ENCODE measurements at places on chromosomes 5 and 9. TPM values are rescaled to one million over a fixed set of nuclear protein-coding genes. Genes with fewer than 3 reads are reported as not detected.

DNA sequence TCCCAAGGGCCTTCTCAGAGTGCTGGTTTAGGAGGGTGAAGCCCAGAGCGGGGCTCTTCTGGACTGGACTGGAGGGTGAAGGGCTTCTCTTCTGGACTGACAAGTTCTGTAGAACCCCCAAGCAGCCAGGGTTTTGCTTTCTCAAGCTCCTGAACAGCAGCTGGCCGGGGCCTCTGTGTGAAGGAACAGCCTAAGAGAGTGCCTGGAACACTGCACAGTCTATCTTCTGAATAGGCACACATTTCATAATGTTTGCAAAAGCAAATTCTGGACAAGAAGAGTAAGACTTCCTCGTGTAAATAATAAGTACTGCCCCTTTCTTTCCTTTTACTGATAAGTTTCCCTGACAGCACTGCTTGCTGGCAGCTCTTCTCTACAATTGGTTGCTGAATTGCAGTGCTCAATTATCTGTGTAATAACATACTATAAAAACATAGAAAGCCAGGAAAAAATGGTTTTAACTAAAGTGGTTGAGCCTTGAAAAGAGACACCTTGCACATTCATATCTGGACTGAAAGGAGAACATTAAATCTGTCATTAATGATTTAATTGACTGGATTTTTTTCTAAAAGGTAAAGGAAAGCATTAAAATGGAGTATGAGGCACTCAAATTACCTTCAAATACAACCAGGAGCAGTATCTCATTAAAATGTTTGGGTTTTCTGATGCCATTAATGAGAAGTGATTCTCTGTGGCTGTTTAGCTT, 20.5 kb downstream of the MAST4 start:
- no peaks in the 10 kb centered on the region for H3K4me1 ChIP-seq
- no peaks in the 10 kb centered on the region for H3K27me3 ChIP-seq
- no peak overlapping the region for H3K4me3 ChIP-seq
- DNase-seq, result no peak

Gene TRAF1
- total RNA-seq, result 157 TPM

Gene EXOC3
- 85.0 TPM for total RNA-seq

Gene TEX48
- not detected for total RNA-seq

DNA sequence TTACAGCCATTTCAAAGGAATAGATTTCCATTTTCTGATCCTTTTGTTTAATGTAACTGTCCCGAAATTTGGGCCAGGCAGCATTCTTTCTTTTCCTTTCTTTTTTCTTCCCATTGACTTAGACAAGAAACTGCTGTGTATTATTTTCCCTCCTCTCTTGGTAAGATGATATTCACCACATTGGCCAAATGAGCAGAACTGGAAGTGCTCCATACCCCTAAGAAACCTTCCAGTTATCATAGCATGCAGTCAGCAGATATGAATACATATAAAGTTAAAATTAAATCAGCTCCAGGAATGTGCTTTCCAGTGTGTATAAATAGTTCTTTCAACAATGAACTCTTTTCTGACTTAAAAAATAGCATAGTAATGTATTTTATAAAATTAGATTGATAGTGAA, 168.5 kb upstream of the GAS1 start:
- H3K27me3 ChIP-seq, result no peaks in the 10 kb centered on the region
- DNase-seq, result no peak
- no peak overlapping the region for H3K27ac ChIP-seq
- no peaks in the 10 kb centered on the region for H3K36me3 ChIP-seq
- H3K4me1 ChIP-seq, result no peaks in the 10 kb centered on the region

GRCh38 chr9:114894609-114895433, 35.6 kb downstream of the TNFSF8 start:
- no peak for DNase-seq
- H3K4me3 ChIP-seq, result no peak overlapping the region
- peaks cover 29% of the 10 kb centered on the region for H3K4me1 ChIP-seq
- no peaks in the 10 kb centered on the region for H3K27me3 ChIP-seq

GRCh38 chr5:107361945-107362344, 308.8 kb downstream of the EFNA5 start:
- H3K36me3 ChIP-seq, result no peaks in the 10 kb centered on the region
- no peak overlapping the region for H3K27ac ChIP-seq
- H3K4me1 ChIP-seq, result peaks cover 12% of the 10 kb centered on the region
- no peak overlapping the region for H3K4me3 ChIP-seq

Gene COL27A1
- 0.53 TPM for total RNA-seq

Gene TLN1
- total RNA-seq, result 290 TPM

GRCh38 chr5:150625164-150625535, 15.3 kb upstream of the SYNPO start:
- H3K27ac ChIP-seq, result no peak overlapping the region
- peaks cover 20% of the 10 kb centered on the region for H3K4me1 ChIP-seq
- H3K36me3 ChIP-seq, result no peaks in the 10 kb centered on the region

DNA sequence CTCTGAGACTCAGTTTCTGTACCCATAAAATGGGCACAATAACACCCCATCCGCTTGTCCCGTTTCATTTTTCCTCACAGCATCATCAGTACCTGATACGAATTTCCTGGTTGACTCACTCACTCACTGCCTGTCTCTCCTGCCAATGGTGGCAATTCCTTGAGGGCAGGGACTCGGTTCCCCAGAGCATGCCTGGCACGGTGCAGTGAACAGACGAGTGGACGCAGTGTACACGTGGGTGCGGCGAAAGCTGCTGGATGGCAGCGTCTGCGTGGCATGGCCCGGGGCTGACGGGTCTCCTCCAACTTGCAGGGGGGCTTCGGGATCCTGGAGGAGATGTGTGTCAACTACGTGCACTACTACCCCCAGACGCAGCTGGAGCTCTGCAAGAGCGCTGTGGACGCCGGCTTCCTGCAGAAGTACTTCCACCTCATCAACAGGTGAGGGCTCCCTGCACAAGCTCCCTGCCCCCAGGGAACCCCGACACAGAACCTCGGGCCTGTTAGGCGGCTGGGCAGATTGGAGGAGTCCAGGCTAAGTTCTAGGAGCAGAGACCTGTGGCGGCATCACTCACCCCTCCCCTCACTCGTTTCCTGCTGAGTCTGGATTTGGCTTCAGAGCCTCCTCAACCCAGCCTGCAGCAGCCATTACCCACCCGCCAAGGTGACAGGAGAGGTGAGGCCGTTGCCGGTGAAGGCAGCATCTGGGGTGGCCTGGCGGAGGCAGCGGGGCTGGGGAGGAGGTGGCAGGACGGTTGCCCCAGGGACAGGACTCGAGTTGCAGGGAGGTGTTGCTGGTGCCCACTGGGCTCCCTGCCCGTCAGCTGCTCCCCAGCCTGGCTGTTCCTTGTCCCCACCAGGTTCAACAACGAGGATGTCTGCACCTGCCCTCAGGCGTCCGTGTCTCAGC, 20.3 kb downstream of the DBH start:
- H3K4me3 ChIP-seq, result peak overlapping the region; percentile 12
- no peaks in the 10 kb centered on the region for H3K36me3 ChIP-seq
- H3K27me3 ChIP-seq, result peaks cover 85% of the 10 kb centered on the region

Gene PCDHAC2
- total RNA-seq, result not detected

GRCh38 chr9:88994469-88995199, 3.4 kb downstream of the S1PR3 start:
- H3K27me3 ChIP-seq, result no peaks in the 10 kb centered on the region
- H3K36me3 ChIP-seq, result no peaks in the 10 kb centered on the region
- no peak for DNase-seq
- no peak overlapping the region for H3K27ac ChIP-seq
- H3K4me3 ChIP-seq, result no peak overlapping the region
- H3K4me1 ChIP-seq, result peaks cover 18% of the 10 kb centered on the region

GRCh38 chr5:142911775-142912174, 141.6 kb downstream of the ARHGAP26 start:
- no peak for DNase-seq
- no peak overlapping the region for H3K27ac ChIP-seq
- H3K4me3 ChIP-seq, result no peak overlapping the region
- no peaks in the 10 kb centered on the region for H3K27me3 ChIP-seq
- H3K36me3 ChIP-seq, result peaks cover 15% of the 10 kb centered on the region

- peaks cover 33% of the 10 kb centered on the region for H3K4me1 ChIP-seq
- H3K4me3 ChIP-seq, result no peak overlapping the region
- no peak for DNase-seq
- H3K36me3 ChIP-seq, result no peaks in the 10 kb centered on the region
- no peaks in the 10 kb centered on the region for H3K27me3 ChIP-seq
These were observed 130.9 kb downstream of the ERCC6L2 start for GRCh38 chr9:96006296-96006879.

DNA sequence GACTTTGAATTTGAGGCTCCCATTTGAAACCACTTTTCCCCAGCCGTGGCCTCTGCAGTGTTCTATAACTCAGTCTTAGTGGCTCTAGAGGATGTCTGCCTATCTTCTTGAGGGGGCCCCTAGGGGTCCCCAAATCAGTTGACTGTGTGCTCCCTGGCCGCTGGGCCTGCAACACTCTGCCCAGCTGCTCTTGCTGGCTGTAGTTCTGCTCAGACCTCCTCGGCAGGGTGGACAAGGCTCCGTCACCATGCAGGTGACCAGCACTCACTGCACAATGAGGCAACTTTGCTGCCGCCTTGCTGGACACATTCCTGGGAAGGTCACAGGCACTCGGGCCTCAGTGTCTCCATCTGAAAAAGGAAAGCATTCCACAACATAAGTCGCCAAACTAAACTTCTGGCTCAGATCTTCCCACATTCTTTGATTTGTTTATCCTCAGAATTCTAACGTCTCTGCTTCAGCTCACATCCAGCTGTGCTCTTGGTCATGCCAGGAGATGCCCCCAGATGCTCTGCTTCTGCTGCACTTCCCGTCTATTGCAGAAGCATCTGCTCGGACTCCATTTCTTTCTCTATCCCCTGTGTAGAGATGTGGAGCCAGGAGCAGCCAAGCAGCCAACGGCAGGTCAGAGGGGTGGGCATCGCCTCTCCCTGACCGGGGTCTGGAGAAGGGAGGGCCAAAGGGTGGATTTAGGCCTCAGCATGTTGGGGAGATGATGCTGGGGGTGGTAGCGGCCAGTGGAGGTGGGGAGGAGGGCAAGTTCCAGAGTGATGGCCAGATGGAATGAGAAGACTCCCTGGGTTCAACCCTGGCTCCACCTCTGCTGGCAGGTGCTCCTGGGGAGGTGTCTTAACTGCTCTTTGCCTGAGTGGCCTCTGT, 133.6 kb downstream of the MVB12B start:
- H3K27ac ChIP-seq, result no peak overlapping the region
- no peaks in the 10 kb centered on the region for H3K27me3 ChIP-seq
- no peak overlapping the region for H3K4me3 ChIP-seq
- no peaks in the 10 kb centered on the region for H3K36me3 ChIP-seq

GRCh38 chr9:73160868-73161267, 9.2 kb downstream of the ANXA1 start:
- no peaks in the 10 kb centered on the region for H3K36me3 ChIP-seq
- no peak for DNase-seq
- H3K27me3 ChIP-seq, result no peaks in the 10 kb centered on the region
- H3K4me1 ChIP-seq, result peaks cover 14% of the 10 kb centered on the region
- H3K4me3 ChIP-seq, result no peak overlapping the region

DNA sequence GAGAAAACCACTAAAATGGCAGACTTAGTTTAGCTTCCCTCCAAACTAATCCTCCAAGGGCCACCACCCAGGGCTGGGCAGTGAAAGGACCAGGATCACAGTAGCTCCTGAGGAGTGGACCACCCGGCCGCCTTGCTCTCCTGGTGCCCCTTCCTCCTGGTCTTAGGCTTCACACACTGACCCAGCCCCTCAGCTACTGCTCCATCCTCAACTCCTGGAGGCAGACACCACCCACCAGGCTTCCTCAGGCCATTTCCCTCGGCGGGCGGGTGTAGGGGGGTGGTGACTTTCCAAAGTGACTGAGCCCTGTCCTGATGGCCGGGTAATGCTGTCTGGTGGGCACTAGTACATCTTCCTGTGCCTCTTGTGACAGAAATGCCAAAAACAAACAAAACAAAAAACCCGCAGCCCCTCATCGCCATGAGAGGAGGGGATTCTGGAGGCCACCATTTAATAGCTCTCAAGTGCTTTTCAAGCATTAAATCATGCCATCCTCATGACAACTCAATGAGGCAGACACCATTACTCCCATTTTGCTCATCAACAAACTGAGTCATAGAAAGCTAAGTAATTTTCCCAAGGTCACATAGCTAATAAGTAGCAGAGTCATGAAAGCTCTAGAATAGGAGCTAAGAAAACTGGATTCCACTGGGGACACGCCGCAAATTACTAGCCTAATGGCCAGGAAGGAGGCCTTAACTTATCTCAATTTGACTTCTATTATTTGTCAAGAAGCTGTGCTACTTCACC, 91.3 kb upstream of the LRRTM2 start:
- H3K4me3 ChIP-seq, result no peak overlapping the region
- H3K27ac ChIP-seq, result no peak overlapping the region
- H3K4me1 ChIP-seq, result no peaks in the 10 kb centered on the region

Gene SLC34A3
- total RNA-seq, result not detected

Gene LCNL1
- 0.72 TPM for total RNA-seq

Gene PPP3R2
- not detected for total RNA-seq

Gene THBS4
- total RNA-seq, result 1.1 TPM

- no peak overlapping the region for H3K4me3 ChIP-seq
- no peak overlapping the region for H3K27ac ChIP-seq
These were observed 88.8 kb downstream of the TLE4 start for GRCh38 chr9:79660615-79661014.

- peaks cover 13% of the 10 kb centered on the region for H3K4me1 ChIP-seq
- no peaks in the 10 kb centered on the region for H3K36me3 ChIP-seq
- peak overlapping the region; percentile 42 for H3K4me3 ChIP-seq
- H3K27me3 ChIP-seq, result no peaks in the 10 kb centered on the region
- H3K27ac ChIP-seq, result no peak overlapping the region
These were observed 66.4 kb upstream of the PLPP1 start for GRCh38 chr5:55601204-55601618.

DNA sequence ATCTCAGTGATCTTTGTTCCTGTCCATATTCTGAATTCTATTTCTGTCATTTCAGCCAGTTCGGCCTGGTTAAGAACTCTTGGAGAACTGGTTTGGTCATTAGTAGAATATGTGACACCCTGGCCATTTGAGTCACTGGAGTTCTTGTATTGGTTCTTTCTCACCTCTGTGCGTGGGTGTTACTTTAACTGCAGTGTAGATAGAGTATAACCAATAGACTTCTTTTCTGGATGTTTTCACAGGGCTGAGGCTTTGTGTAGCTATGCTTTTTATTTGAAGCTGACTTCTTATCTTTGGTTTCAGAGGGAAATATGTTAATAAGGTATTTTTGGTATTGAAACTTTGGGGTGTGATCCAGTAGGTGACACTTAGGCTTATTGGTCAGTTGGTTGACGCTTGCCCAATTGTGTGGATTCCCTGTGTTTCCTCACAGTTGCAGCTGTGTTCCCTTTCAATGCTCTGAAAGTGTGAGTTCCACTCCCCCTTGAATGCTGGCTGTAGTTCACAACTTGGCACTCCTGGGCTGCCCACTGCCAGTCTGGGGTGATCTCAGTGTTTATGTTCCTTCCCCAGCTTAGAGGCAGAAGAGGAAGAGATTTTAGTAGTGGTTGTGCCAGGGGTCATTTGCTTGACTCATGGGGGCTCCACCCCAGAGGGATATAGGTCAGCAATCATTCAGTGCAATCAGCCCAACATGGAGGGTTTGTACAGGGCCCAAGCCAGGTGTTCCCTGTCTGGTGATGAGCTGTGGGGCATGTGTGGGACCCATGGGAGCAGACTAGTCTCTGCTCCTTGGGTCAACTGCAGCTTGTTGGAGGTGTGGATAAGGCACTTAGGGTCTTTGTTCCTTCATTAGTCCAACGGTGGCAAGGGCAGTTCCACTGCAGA, 34.9 kb upstream of the TEK start:
- no peaks in the 10 kb centered on the region for H3K27me3 ChIP-seq
- no peaks in the 10 kb centered on the region for H3K36me3 ChIP-seq
- no peak overlapping the region for H3K27ac ChIP-seq
- no peaks in the 10 kb centered on the region for H3K4me1 ChIP-seq

Data from T-cell (primary cell).